Fibroblast of skin of right biceps (primary cell): ENCODE measurements at places on chromosomes 16 and 17.

- no peak for DNase-seq
Measured at GRCh38 chr16:58027161-58027915, 1.8 kb downstream of the MMP15 start.

DNA sequence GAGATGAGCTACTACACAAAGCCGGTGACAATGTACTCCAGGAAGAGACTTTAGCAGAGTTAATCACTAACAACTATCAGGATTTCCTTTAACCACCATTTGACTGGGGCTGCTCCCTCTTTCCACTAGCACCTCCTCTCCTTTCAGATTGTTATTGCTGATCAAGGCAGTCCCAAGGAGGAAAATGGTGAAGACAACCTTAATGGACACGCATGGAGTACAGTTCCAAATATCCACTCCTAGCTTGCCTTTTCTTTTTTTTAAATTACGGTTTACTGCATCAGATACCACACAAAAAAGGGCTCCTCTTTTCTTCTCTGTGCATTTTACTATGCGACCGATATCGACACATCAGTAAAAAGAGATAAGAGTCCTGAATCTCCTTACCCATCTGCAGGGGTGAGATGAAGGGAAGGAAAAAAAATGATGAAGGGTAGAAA is 30.9 kb downstream of the FAM222B start:
- peak; percentile 25 for DNase-seq

- no peak for DNase-seq
Measured at GRCh38 chr17:59734226-59734625, 26.8 kb downstream of the VMP1 start.

- peak; percentile 62 for DNase-seq
Measured at GRCh38 chr16:88650749-88651275, at the start of gene CYBA. CYBA (minus strand) TSS chr16:88651053; CDS start chr16:88651013, 40 bp downstream.

- no peak for DNase-seq
Measured at GRCh38 chr17:12683299-12683698, 17.6 kb downstream of the MYOCD start.

GRCh38 chr17:46817151-46817900 is 1.2 kb downstream of the WNT3 start:
- no peak for DNase-seq

GRCh38 chr17:72119873-72120641 is 763 bp upstream of the SOX9 start:
- peak; percentile 81 for DNase-seq

- DNase-seq: no peak
Measured at GRCh38 chr16:6481894-6482293, 850.8 kb upstream of the RBFOX1 start.

DNA sequence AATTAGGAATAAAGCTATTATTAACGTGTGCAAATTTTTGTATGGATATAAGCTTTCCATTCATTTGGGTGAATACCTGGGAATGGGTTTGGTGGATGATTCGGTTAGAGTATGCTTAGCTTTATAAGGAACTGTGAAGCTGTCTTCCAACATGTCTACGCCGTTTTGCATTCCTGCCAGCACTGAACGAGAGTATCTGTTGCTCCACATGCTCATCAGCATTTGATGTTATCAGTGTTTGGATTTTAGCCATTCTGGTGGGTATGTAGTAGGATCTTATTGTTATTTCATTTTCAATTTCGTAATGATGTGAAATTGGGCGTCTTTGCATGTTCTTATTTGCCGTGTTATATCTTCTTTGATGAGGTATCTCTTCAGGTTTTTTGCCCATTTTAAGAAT is 168.0 kb downstream of the RPTOR start:
- DNase-seq: no peak

DNA sequence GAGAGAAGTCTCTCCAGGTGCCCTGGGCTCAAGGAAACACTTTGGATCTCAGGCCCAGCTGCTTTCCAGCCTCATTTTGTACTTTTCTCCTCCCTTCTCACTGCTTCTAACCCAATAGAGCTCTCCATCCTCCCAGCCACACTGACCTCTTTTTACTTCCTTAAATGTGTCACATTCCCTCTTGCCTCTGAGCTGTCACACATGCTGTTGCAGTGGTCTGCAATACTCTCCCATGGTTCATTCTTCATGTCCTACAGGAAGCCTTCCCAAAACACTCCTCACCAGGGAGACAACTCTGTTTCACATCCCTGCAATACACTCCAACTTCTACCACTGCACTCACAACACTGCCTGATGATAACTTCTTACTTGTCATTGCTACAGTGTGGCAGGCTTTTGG is 242.1 kb upstream of the DYNLRB2 start:
- DNase-seq: no peak
